SIG-M5 (cell line): ENCODE measurements at places on chromosomes 13 and 19.

- DNase-seq = no peak
These were observed 9.0 kb downstream of the SHANK1 start for GRCh38 chr19:50710612-50711011.

DNA sequence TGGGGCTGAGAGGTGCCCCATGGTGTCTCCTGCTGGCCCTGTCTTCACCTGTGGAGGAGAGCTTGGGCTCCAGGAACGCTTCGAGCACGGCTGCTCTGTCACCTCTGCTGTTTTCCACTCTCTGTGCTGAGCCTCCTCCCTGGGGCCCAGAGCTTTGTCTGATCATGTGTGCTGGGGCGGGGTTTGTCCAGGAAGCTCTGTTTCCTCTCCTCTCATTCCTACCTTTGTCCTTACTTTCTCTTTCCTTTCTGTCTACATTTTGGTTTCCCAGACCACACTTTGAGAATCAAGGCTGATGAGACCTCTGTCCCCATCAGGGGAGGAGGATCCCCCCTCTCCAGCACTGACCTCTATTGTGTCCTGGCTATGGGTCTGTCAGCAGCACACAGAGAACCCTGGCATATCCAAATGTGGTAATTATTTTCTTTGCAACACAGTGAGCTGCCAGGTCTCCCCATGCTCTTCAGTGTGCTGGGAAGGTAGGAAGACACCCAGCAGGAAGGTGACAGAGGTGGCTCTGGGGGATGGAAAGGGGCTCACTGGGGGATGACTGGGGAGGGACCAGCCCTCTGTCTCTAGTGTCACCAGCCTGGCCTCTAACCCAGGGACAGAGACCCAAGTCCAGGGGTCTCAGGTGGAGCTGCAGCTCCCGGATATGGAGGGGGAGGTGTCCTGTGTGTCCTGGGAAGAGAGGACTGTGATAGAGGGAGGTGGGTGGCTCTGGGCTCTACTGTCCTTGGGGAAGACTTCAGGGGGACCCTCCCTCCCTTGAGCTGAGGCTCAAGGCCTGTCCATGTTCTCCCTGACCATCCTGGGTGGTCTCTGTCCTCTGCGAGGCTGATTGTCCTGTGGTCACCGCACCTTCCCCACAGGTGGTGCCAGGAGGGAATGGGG lies at the start of gene CEACAM1:
CEACAM1 (minus strand) TSS at position 128 of the 894 bp plus-strand sequence; CDS start at position 21, 107 bp downstream.
- DNase-seq = no peak

GRCh38 chr19:39971380-39972035 lies 543 bp downstream of the PSMC4 start:
- no peak for DNase-seq

DNA sequence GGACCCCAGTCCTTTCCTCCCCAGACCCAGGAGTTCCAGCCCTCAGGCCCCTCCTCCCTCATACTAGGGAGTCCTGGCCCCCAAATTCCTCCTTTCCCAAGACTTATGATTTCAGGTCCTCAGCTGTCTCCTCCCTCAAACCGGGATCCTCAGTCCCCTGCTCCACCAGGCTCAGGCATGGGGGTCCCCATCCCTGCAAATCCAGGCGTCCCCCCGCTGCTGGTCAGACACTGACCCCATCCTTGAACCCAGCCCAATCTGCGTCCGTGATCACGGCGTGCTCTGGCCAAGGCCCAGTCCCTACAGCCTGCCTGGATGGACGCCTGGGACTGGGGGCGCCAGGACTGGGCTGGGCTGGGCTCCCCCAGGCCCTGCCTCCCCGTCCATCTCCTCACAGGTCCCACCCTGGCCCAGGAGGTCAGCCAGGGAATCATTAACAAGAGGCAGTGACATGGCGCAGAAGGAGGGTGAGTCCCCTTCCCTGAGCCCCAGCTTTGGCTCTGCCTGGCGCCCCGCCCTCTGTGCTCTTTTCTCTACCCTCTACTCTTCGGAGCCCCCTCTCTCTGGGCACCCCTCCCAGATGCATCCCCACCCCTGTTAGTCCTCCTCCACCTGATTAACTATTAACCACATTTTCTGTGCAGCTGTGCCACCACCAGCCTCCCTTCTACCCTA lies 672 bp downstream of the HPN start:
- no peak for DNase-seq

DNA sequence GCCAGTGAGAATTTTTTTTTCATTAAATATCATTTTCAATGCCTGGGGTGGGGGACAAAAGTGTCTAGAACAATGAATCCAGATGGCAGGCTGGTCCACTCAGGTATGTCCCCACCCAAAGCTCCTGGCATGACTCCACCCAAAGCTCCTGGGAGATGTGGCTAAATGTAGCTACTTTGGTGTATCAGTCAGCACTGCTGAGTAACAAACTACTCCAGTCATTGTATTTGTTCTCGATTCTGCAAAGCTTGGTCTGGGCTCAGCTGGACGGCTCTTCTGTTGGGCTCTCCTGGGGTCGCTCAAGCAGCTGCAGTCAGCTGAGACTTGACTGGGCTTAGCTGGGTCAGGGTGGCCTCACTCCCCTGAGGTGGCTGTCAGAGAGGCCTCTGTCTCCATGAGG lies 48.5 kb downstream of the CELF5 start:
- no peak for DNase-seq

DNA sequence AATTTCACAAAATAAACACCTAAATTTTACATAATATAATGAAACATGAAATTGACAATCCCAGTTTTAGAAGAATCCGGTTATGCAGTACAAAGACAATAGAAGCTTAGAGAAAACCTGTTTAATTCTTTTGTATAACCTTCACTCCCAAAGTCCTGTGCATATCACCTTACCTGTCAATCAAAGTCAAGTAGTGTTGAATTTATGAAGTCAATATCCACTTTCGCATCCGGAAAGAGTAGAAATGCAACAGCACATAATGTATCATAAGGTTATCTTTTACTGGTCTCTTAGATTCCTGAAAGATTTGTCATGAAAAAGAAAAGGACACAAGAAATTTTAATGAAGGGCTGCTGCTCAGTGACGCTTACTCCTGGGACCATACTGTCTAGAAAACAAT lies 1112.6 kb downstream of the PCDH9 start:
- no peak for DNase-seq

GRCh38 chr13:70173598-70173959 lies 65.3 kb upstream of the KLHL1 start:
- no peak for DNase-seq

DNA sequence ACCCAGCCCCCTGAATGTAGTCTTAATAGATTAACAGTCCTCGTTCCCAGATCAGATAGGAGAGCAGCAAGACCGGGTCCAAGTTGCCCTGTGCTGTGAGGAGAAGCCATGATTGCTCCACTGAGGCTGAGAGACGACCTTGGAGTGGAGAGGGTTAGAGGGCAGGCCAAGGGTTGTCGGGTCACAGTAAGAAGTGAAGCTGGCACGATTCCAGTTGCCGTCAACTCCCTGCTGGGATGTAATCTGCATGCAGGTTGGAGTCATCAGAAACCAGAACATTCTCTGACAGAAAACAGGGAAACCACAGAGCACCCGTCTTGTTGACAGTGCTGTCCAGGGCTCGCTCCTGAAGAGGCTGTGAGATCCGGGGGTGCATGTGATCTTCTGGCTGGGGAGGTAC lies 19.0 kb upstream of the ATP11A start:
- no peak for DNase-seq

GRCh38 chr19:11092181-11092538 lies 2.9 kb downstream of the LDLR start:
- DNase-seq = no peak

- DNase-seq = no peak
These were observed 17.9 kb downstream of the COG3 start for GRCh38 chr13:45482571-45483173.

- DNase-seq = no peak
These were observed 183.9 kb upstream of the TSHZ3 start for GRCh38 chr19:31533114-31533513.

GRCh38 chr13:83423381-83423780 lies 458.9 kb downstream of the SLITRK1 start:
- DNase-seq = no peak

GRCh38 chr13:31009166-31009565 lies 76.7 kb downstream of the TEX26 start:
- no peak for DNase-seq

- DNase-seq = no peak
These were observed 525.7 kb downstream of the UQCRFS1 start for GRCh38 chr19:28687296-28687695.

DNA sequence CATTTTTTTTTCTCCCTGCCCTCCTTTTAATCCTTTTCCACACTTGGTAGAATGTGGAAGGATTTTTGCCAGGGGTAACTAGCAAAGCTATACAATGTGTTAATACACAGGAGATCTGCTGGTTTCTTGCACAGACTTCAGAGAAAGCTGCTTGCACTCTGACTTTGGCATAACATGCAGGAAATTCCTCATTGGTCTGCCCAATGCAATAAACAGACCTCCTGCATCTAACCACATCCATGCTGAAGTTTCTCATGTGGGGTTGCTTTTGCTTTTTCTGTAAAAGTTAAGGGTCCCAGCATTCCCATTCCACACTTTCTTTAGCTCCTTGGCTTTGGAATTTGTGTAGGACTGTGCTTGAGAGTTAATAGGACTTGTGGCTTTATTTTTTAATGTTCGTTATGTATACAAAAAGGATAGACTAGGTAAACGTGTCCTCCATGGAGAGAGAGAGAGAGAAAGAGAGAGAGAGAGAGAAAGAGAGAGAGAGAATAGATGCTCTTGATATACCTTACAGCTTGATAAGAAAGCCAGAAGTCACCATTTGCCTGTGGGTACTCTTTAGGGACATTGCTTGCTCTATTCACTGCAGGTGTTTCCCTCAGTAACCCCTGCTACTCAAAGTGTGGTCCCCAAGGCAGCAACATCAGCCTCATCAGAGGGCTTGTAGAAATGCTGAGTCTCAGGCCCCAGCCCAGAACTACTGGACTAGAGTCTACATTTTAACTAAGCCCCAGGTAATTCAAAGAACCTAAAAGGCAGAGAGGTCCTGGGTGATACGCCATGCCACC lies 170.5 kb downstream of the SHISA2 start:
- no peak for DNase-seq

DNA sequence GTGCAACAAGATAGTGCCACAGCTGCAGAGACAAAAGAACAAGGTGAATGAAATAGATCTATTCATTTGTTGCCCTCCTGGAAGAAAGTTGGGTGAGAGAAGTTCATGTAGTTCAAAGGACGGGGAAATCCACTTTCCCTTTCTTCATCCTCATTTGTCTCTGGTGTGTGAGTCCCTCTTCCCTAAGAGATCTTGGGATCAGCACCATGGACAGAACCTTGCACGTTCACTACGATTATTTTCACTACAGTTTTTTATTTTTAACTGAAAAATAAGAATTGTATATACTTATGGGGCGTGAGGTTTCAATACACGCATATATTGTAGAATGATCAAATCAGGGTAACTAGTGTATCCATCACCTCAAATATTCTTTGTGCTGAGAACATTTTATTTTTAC lies 29.2 kb downstream of the NLRP5 start:
- DNase-seq = no peak

- DNase-seq = no peak
These were observed 212.1 kb upstream of the MIR17HG start for GRCh38 chr13:91135376-91135775.

DNA sequence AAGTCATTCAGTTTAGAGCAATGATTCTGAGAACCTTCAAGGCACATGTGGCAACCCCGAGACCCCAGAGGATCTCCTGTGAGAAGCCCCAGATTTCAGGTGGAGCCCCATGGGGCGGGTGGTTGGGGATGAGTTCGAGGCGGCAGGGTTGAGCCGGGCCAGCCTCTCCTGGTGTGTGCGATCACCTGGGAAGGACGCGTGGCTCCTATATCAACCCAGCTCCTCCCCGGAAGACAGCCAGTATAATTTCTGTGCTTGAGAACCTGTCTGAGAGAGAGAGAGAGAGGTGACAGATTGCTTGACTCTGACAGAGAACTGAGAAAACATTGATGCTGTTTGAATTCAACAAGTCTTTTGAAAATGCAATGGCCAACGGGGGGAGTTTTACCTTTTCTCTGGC lies 89.0 kb downstream of the TEX29 start:
- DNase-seq = no peak

GRCh38 chr19:40598121-40598917 lies 2.9 kb upstream of the LTBP4 start:
- no peak for DNase-seq

GRCh38 chr19:44878120-44878865 lies 12.8 kb upstream of the TOMM40 start:
- DNase-seq = no peak

DNA sequence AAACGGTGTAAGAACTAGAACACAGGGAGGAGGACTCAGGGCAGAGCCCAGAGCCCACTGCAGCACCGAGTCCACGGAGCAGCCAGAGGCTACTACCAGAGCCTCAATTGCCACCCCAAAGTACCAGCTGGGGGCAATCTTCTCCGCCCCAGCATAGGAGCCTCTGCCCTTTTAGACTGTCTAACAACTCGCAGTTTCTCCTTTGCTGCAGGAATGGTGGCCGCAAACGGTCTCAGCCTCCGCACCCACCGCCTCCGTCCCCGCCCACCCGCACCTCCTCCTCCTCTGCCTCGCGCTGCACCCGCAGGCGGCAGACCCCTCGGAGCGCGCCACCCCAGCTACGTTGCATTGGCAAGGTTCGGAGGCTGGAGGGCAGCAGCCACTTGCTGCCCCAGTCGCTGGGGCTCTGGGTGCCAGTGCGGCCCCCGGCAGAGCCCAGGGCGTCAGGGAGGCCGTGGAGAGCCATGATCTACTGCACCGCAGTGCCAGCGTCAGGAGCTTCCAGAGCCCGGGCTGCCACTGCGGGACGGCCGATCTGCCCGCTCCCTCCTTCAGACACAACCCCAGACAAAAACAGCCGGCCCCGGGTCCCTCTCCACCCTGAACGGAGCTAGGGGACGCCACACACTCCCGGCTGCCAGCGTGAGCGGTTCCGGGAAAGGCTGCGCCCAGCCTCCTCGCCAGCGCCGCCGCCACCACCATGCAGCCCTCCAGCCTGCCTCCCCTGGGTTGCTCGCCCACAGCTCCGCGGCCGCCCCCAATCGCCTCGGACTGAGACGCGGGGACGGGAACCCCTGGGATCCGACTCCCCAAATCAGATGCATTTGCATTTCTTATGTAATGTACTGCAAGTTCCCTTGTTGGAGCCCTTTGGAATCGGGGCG lies 1.8 kb downstream of the FGF14 start:
- DNase-seq = no peak

GRCh38 chr13:63700350-63700749 lies 2284.7 kb upstream of the PCDH20 start:
- no peak for DNase-seq

DNA sequence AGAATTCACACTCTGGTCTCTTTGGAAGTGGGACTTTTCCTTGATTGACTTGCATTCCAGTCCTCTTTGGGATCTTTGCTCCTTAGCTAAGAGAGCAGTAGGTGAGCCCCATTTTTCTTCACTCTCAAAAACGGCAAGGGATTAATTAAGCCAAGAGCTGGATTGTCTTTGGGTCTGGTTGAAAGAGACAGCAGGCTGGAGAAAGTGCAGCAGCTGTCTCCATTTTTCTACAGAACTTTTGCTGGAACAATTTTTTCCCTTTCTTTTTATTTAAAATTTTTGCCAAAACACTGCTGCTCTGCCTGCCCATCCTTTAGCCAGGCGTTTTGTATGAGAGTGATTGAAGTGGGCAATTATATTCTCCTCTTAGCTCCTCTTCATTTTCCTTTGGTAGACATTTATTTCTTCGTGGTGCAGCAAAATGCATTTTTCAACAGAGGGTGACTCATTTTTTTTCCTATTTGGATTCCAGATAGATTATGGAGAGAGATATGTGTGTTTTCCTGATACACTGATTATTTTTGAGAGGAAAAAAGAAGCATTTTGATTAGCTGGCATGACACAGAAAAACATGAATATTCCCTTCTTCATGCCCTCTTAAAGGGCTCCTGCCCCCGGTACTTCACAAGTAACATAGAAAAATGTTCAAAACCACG lies 371.2 kb upstream of the NBEA start:
- DNase-seq = no peak

- no peak for DNase-seq
These were observed 50.9 kb downstream of the AKAP11 start for GRCh38 chr13:42322806-42323205.
